SK-N-MC (cell line): ENCODE measurements at places on chromosomes 4 and X.

DNA sequence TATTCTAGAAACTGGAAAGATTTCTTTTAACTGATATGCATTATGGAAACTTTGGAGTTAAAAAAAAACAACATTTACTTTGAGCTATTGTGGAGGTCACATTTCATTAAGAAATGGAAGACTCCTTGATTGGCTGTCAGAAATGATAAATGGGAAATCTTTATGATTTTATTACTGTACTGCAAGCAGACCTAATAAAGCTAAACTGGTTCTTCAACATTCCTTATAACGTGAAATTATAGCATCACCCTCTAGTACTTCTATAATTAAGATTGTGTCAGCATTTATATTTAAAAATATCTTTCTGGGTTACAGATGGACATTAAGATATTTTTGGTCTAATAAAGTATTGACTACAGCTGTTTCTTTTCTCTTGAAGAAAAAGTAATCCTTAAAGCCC, 213.8 kb upstream of the PACRGL start:
- DNase-seq: no peak

DNA sequence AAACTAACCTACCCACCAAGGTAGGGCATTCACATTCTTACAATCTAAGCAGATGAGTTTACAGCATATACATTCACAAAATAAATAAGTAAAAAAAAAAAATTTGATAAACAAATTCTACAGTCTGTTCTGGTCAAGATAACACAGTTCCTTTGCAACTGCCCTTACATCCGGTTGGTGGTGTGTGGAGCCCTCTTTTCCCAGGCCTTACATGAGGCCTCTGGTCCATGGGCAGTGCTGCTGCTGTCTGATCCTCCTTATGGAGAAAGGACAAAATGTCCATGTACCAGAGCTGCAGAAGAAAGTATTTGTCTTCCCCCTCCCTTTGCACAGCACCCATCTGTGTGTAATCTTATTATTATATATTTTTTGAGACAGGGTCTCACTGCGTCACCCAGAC, 2.2 kb upstream of the SEPTIN11 start:
- no peak for DNase-seq

DNA sequence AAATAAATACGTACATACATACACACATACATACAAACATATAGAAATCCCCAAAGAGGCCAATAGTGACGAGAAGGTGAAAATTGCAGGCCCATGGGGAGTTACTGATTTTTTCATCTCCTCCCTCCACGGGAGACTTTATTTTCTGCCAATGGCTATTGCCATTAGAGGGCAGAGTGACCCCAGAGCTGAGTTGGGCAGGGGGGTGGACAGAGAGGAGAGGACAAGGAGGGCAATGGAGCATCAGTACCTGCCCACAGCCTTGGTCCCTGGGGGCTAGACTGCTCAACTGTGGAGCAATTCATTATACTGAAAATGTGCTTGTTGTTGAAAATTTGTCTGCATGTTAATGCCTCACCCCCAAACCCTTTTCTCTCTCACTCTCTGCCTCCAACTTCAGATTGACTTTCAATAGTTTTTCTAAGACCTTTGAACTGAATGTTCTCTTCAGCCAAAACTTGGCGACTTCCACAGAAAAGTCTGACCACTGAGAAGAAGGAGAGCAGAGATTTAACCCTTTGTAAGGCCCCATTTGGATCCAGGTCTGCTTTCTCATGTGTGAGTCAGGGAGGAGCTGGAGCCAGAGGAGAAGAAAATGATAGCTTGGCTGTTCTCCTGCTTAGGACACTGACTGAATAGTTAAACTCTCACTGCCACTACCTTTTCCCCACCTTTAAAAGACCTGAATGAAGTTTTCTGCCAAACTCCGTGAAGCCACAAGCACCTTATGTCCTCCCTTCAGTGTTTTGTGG, 180.7 kb downstream of the AR start:
- DNase-seq: no peak

- DNase-seq: no peak
Measured at GRCh38 chr4:137293281-137293680, 239.0 kb downstream of the PCDH18 start.

- no peak for DNase-seq
Measured at GRCh38 chr4:4575284-4576211, 33.7 kb upstream of the STX18 start.

DNA sequence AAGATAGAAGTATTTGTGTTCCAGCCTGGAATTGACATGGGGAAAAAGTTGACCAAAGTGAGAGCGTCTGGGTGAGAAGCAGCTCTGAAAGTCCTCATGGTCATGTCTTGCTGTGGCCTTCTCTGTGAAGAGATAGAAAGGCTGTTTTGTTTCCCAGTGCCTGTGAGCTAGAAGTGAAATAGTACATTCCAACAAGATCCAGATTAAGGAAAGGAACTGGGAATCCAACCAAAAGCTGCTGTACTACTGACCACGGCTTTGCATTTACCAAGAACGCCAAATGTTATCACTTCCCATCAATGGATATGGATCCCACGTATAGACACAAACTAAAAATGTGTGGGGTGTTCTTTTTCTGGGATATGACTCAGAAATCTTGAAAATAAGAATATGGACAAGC, 51.2 kb downstream of the TENM3 start:
- no peak for DNase-seq

DNA sequence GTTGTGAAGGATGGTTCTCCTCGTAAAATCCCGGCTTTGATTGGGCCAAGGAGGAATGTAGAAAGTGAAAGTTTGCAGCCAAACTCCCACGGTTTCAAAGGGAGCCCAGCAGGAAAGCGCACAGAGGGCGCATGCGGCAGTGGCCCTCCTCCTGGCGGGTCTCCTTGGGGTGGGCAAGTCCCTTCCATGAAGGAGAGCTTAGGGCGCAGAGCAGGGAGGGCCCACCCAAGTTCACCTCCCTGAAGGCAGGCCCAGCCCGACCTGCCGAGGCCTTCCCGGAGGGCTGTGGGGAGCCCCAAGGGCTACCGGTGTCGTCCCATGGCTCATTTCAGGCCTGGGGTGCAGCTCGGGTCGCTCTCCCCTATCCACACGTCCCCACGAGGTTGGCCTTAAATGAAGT, 2.0 kb downstream of the PDZD4 start:
- DNase-seq: no peak

DNA sequence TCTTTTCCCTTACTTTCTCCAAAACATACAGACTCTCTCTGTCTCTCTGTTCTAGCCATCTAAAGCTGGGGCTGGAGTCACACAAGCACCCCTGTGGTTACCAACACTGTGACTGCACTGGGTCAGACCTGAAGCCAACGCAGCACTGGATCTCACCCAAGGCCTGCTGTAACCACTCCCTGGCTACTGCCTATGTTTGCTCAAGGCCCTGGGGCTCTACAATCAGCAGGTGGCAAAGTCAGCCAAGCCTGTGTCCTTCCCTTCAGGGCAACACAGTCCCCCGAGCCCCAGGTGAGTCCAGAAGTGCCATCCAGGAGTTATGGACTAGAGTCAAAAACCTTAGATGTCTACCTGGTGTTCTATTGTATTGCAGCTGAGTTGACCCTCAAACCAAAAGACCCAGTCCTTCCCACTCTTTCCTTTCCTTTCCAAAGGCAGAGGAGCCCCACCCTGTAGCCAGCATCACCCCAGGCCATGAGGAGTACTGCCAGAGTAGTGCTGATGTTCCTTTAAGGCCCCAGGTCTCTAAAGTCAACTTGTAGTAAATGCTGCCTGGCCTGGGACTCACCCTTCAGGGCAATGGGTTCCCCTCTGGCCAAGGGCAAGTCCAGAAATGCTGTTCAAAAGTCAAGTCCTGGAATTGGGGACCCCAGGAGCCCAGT, 58.8 kb upstream of the RAP2C start:
- DNase-seq: no peak

- no peak for DNase-seq
Measured at GRCh38 chrX:120753413-120754251, 122.0 kb downstream of the CT47B1 start.

DNA sequence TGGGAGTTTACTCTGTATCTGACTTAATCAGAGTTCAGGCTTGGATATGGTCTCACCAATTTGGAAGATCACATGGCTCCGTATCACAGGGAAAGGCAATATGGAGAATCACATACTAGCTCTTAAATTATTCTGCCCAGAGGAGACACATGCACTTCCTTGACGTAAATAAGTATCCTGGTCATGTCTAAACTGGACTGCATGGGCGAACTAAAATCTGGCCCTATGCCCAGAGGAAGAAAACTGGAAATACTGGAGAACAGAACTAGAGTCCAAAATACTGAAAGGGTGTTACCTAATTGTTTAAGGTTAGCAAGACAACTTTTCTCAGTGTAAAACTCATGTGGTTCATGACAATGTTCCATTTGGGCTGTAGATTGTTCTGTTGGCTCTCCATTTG, 832.3 kb downstream of the RAB28 start:
- DNase-seq: no peak

GRCh38 chrX:69066966-69067525, 98.2 kb downstream of the PJA1 start:
- no peak for DNase-seq

DNA sequence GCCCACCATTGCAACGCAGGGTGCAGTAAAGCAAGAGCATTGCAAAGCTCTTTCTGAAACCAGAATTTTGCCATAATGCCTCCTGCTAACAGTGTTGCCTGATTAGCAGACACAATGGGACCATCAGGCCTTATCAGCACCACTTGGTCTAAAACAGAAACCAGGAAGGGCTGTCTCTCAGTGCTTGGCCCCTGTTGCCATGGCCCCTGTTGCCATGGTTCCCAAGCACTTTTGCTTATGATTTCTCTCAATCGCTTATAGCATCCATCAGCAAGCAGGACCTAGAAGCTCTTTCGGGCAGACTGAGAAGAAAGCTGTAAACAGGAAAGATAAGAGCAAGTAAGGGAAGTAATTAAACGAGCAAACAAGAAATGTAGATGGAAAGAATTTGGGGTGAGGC, 36.8 kb downstream of the RTL5 start:
- DNase-seq: no peak

DNA sequence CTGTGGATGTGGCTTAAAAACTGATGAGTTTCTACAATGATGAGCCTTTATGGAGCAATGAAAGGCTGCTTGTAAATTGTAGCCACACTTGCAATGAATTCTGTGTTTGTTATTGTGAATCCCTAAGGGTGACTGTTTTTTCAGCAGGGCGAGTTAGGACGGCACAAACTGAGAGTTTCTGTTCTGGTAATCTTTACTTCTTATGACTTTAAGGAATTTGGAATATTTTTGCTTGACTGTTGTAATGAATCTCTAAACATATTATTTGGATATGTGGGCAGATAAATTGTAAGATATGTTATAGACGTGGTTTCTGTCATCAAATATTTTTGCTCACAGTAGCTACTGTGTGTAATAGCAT, 22.2 kb downstream of the RBPJ start:
- no peak for DNase-seq

GRCh38 chr4:1713003-1713851, 1.1 kb upstream of the SLBP start:
- no peak for DNase-seq

DNA sequence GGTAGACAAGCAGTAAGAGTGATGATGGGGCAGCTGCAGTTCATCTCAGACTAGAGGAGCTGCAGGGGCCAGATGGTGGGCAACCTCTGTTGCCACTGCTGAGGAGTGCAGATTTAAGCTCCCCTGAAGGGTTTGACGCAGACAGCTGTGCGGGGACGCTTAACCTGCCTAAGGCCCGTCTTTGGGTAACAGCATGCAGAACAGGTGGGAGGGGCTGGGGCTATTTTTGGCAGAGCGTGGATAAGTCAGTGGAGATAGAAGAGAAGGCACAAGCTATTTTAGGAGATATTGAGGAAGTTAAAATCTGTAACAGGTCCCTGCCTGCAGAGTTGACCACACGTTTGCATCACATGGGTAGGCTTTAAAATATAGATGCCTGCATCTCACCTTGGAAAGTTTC, 10.5 kb downstream of the CD99 start:
- DNase-seq: no peak

DNA sequence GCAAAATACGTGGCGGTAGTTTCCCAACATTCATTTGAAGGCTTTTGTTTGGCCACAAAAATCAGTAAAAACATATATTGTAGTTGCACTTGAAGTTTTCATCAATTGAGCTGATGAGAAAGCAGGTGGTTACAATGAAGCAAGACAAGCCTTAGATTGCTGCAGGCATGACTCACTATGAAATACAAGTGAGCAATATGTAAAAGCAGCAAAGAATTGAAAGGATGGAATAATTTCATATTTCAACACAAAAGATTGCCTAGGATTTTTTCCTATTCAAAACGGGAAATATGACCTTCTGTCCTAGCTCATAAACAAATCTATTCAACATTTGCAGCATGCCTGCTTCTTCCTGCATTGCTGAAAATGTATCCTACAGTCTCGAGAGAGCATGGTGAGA, 190.9 kb upstream of the BANK1 start:
- DNase-seq: no peak

DNA sequence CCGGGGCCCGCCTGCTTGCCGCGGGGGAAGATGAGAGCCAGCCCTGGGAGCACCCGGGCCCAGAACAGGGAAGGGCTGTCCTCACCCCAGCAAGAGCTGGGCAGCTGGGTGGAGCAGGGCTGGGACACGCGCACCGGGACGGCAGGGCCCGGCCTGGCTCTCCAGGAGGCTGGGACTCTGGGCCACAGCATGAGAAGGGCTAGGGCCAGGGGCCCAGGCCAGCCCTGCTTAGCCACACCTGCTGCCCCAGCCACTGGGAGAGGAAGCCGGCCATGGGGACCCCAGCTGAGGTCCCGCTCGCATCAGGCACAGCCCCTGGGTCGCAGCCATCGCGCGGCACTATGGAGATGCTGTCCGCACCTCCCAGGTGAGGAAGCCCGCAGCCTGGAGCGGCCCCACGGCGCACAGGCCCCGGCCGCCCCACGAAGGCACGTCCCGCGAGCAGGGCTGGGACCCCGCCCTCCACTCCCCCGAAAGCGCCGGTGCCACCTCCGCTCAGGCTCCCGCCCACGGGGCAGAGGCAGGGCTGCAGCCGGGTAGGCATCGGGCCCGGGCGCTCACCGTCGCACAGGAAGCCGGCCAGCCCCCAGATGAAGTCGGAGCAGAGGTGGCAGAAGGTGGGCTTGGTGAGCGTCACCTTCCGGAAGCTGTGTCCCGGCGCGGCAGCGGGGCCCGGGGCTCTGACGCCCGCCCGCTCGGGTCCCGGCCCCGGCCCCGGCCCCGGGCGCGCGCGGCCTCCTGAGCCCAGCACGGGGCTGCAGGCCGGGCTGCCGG, 531 bp downstream of the DGKQ start:
- no peak for DNase-seq

DNA sequence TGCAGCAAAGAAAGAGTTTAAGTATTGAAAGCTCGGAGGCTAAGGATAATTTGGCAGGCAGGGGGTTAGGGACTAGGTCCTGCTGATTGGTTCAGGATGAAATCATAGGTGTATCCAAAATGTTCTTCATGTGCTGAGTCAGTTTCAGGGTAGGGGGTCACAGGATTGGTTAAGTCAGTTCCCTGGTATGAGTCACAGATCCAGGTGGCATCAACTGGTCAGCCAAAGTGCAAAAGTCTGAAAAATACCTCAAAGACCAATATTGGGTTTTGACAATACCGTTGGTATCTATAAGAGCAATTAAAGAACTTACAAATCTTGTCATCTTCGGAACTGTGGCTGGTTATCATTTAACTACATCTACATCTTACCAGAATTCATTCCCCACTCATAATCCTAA, 25.6 kb upstream of the PRDM8 start:
- no peak for DNase-seq
